ENCODE measurements at places on chromosomes 2 and 18. TPM values are rescaled to one million over a fixed set of nuclear protein-coding genes. Genes with fewer than 3 reads are reported as not detected.
A peak's percentile ranks its signal among the peaks of the same experiment; 100 is the strongest.

GRCh38 chr2:118495290-118495689 is 352.2 kb downstream of the EN1 start:
- no peak for DNase-seq
- no peak overlapping the region for H3K27ac ChIP-seq
- peaks cover 7% of the 10 kb centered on the region for H3K27me3 ChIP-seq
- H3K36me3 ChIP-seq, result peaks cover 5% of the 10 kb centered on the region
- H3K4me3 ChIP-seq, result no peak overlapping the region

DNA sequence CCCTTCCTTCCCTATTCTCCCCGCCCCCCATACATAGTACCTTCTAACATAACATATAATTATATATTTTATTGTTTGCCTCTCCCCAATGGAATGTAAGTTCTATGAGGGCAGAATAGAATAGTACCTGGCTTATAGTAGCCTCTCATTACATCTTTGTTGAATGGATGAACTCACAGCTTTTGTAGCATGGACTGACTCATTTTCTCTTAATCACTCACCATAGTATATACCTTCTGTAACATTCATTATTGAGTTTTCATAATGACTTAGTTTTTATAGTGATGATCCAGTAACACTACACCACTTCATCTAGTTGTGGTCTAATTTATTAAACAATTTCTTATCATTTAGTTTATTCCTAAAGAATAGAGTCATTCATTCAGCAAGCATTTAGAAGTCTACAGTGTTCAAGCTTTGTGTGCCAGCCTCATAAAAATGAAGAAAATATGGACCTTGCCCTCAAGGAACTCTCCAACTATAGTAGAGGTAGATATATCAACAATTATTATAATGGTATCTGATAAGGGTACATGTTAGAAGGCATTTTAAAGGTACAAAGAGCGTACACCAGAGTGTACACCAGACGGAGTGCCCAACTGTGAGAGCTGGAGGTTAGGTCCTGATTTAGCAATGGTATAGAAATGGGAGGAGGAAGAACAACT is 31.1 kb downstream of the NCOA1 start:
- DNase-seq, result no peak
- no peaks in the 10 kb centered on the region for H3K27me3 ChIP-seq
- peaks cover 17% of the 10 kb centered on the region for H3K36me3 ChIP-seq
- peak overlapping the region; percentile 65 for H3K4me3 ChIP-seq
- peak overlapping the region; percentile 91 for H3K27ac ChIP-seq

DNA sequence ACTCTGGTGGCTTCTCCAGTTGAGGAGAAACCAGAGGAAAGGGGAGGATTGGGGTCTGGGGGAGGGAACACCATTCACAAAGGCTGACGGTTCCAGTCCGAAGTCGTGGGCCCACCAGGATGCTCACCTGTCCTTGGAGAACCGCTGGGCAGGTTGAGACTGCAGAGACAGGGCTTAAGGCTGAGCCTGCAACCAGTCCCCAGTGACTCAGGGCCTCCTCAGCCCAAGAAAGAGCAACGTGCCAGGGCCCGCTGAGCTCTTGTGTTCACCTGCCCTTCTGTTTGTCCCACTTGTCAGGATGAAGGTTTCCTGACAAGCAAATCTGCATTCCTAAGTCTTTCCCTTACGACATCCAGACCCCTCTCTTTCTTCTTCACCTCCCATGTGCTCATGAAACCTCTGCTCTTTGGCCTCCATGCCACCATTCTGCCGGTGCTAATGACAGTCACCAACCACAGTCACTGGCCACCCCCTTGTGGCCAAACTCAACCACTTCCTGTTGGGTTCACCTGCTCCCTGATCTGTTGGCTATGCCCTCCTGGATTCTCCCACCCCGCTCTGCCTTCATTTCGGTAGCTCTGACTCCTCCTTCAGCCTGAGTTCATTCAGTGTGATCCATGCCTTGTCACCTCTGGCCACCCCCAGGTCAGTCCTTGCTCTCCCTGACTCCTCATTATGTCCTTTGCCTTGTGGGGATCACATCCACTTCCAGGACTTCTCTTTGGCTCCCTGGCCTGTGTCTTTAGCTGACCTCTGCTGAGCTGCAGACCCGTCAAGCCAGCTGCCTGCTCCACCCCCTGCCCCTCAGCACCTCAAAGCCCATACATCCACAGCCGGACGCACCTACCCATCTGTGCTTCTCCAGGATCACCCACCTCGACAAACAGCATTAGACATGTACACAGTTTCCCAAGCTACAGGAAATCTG is 17.6 kb downstream of the EMX1 start:
- peak; percentile 56 for DNase-seq
- H3K4me3 ChIP-seq, result no peak overlapping the region
- H3K36me3 ChIP-seq, result no peaks in the 10 kb centered on the region
- peaks cover 4% of the 10 kb centered on the region for H3K27me3 ChIP-seq
- H3K4me1 ChIP-seq, result peaks cover 9% of the 10 kb centered on the region

DNA sequence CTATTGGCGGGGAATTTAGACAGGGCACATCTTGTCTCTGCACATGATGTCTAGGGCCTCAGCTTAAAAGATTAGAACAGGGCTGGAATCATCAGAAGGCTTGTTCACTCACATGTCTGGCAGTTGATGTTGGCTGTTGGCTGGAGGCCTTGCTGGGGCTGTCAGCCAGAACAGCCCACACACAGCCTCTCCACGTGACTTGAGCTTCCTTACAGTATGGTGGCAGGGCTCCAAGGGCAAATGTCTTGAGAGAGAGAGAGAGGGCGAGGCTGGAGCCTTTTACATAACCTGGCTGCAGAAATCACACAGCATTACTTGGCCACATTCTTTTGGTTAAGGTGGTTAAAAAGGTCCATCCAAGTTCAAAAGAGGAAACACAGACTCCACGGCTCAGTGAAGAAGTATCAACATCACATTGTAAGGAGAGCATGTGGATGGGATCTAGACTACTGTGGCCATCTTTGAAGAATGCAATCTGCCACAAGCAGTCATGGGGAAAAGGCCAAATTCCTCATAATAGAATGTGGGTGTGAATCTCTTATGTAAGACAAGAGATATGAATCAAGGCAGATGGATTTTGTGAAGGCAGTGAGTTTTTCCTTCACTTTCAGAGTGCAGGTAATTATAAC is 30.4 kb downstream of the SRSF7 start:
- H3K4me1 ChIP-seq, result peaks cover 35% of the 10 kb centered on the region
- peak overlapping the region; percentile 70 for H3K4me3 ChIP-seq
- no peak for DNase-seq
- H3K27ac ChIP-seq, result peak overlapping the region; percentile 91

DNA sequence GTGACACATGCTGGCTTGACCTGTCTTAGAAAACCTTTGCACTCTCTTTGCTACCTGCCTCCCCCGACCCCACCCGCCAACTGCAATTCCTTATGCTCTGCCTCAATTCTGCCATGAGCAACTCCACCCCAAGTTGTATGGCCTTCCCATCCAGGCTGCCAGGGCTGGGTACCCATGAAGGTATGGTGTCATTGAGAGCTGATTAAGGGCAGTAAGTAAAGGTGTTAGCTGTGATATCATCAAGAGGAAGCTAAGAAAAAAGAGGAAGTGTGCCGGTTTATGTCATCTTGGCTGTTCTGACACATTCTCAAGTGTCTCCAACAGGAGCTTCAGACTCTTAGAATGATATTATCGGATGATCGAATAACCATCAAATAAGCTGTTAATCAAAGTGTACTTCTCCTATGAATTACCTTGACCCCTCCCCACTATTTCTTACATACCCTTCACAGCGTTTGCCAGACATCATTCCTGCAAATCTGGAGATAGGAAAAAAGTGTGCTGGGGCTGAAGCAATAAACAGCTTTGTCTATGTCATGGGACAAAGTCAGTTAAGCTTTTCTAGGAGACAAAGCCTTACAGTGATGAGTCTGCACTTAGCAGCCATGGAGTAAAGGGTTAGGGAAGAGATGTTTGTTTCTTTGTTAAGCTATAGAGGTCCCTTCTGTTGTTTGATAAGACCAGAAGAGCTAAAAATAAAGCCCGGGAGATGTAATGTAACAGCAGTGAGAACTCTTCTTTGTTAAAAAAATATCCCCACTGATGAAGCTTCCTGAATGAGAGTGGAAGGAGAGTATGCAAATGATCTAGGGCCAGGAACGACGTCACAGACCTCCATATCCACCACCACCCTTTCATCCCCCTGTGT is 40.4 kb upstream of the SMAD2 start:
- H3K27me3 ChIP-seq, result peaks cover 19% of the 10 kb centered on the region
- H3K4me3 ChIP-seq, result no peak overlapping the region
- H3K4me1 ChIP-seq, result no peaks in the 10 kb centered on the region
- no peak for DNase-seq
- H3K27ac ChIP-seq, result no peak overlapping the region
- no peaks in the 10 kb centered on the region for H3K36me3 ChIP-seq

GRCh38 chr18:43751203-43751602 is 473.9 kb upstream of the SYT4 start:
- no peak for DNase-seq
- no peak overlapping the region for H3K4me3 ChIP-seq
- H3K4me1 ChIP-seq, result no peaks in the 10 kb centered on the region
- no peaks in the 10 kb centered on the region for H3K27me3 ChIP-seq
- no peak overlapping the region for H3K27ac ChIP-seq

GRCh38 chr2:215216806-215217205 is 78.4 kb upstream of the ABCA12 start:
- H3K27me3 ChIP-seq, result no peaks in the 10 kb centered on the region
- DNase-seq, result no peak
- no peak overlapping the region for H3K27ac ChIP-seq
- no peaks in the 10 kb centered on the region for H3K36me3 ChIP-seq

DNA sequence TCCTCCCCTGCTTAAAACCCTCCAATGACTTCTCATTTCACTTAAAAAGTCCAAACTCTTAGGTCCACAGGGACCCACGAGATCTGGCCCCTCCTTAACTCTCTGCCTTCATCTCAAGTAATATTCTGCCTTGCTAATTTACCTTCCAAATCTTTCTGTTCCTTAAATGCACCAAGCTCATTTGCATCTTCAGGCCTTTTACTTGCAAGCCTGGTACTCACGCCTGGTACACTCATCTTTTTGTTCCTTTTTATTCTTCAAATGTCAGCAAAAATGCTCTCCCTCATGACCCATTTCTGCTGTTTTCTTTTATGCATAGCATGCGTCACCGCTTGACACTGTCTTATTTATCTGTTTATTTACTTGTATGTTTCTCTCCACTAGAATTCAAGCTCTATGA is 2.7 kb upstream of the WIPF1 start:
- DNase-seq, result no peak
- H3K27me3 ChIP-seq, result no peaks in the 10 kb centered on the region
- peak overlapping the region; percentile 95 for H3K27ac ChIP-seq
- H3K4me1 ChIP-seq, result peaks cover 49% of the 10 kb centered on the region
- H3K4me3 ChIP-seq, result peak overlapping the region; percentile 53

DNA sequence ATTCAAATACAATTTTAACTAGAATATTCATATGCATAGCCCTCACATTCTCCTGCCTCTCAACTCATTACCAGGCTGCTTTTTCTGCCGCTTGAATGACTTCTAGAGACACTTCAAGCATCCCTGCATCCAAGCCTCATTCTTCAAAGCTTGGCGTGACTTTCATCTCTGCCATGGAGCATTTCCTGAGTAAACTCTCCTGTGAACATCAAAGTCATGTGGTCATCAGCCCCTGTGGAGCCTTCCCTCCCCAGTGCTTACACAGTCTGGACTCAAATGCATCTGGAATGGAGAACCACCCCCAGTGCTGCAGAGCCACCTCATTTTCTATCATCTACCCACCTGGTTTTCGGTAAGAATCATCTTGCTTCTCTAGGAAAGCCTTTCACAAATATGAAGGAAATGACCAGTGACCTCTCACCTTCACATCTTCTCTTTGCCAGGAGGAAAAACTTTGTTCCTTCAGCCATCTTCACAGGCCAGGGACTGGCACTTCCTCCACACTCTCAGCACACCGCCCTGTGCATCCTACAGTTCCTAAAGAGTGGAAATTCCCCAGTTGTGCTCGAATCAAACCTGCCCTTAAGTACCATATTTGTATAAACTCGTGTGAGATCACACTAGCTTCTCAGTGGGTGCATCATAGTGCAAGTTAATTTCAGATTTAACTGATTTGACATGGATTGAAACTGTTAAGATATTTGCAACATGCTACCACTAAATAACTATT is 116.4 kb downstream of the COL6A3 start:
- no peak for DNase-seq
- no peak overlapping the region for H3K27ac ChIP-seq
- no peaks in the 10 kb centered on the region for H3K4me1 ChIP-seq
- no peaks in the 10 kb centered on the region for H3K36me3 ChIP-seq

DNA sequence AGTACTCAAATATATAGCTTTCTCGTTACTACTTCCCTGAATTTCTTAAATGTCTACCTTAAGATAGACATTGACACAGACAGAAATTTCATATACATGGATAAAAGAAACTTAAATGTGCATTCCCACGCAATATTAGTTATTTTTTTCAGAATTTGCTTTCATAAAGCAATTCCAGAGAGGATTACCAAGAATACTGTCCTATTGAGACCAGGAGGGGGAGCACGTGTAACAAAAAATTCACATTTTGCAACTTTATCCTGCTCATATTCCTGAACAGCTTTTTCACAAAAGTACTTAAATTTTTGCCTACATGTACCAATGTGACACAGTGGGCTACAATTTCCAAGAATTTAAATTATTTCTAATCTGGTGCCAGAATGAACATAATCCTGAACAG is 30.7 kb upstream of the ERCC3 start:
- no peaks in the 10 kb centered on the region for H3K27me3 ChIP-seq
- H3K27ac ChIP-seq, result no peak overlapping the region
- no peaks in the 10 kb centered on the region for H3K4me1 ChIP-seq
- DNase-seq, result no peak
- peaks cover 13% of the 10 kb centered on the region for H3K36me3 ChIP-seq

- no peaks in the 10 kb centered on the region for H3K4me1 ChIP-seq
- no peak overlapping the region for H3K4me3 ChIP-seq
- DNase-seq, result no peak
Measured at GRCh38 chr2:59622599-59623308, 930.7 kb downstream of the BCL11A start.

DNA sequence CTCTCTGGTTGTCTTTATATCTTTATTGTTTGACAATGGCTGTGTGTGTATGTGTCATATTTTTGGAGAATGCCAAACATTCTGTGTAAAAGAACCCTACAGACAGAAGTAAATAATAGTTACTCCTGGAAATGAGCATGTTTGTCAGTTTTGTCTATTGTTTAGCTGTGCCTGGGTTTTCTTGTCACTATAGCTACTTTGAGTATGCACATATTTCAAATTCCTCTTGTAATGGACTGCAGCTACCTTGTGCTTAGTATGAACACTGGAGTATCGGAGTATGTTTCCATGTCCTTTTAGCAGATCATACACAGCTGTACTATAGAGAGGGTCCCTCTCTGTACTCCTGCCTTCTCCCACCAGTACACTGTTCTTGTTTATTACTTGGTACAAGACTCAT is 58.0 kb upstream of the DOCK10 start:
- no peaks in the 10 kb centered on the region for H3K36me3 ChIP-seq
- DNase-seq, result no peak
- no peaks in the 10 kb centered on the region for H3K27me3 ChIP-seq
- no peak overlapping the region for H3K27ac ChIP-seq
- H3K4me1 ChIP-seq, result peaks cover 2% of the 10 kb centered on the region

Gene TMEFF2
- not detected for total RNA-seq

Gene OTOS
- total RNA-seq, result not detected

Gene DYSF
- 23.0 TPM for total RNA-seq

Gene ABCB11
- total RNA-seq, result not detected

All from natural killer cell treated with Interleukin-12 subunit alpha and Interleukin-12 subunit beta and Interleukin-15 and Interleukin-18, amount 100 ng/mL, for 72 hours (primary cell).